Glutamatergic neuron (in vitro differentiated cells): ENCODE measurements at places on chromosomes 11 and 22. TPM values are rescaled to one million over a fixed set of nuclear protein-coding genes. Genes with fewer than 3 reads are reported as not detected.

C11orf16 gene
- total RNA-seq = not detected

LMO2 gene
- 2.7 TPM for total RNA-seq

JHY gene
- 2.9 TPM for total RNA-seq

AGBL2 gene
- 1.7 TPM for total RNA-seq

KCNK4 gene
- total RNA-seq = 0.47 TPM

ACRV1 gene
- not detected for total RNA-seq

XRCC6 gene
- total RNA-seq = 155 TPM

ART5 gene
- not detected for total RNA-seq

ASCL2 gene
- not detected for total RNA-seq

OR8G5 gene
- total RNA-seq = not detected

CCDC188 gene
- 0.54 TPM for total RNA-seq

OR6A2 gene
- 0.56 TPM for total RNA-seq

MS4A13 gene
- not detected for total RNA-seq

B3GAT1 gene
- total RNA-seq = 240 TPM

POTEH gene
- not detected for total RNA-seq

SNAP29 gene
- total RNA-seq = 22.9 TPM

HBG2 gene
- total RNA-seq = not detected

C2CD3 gene
- total RNA-seq = 182 TPM

TPST2 gene
- total RNA-seq = 10.6 TPM

BTG4 gene
- not detected for total RNA-seq

OR51M1 gene
- not detected for total RNA-seq

APOA4 gene
- total RNA-seq = not detected

CARD16 gene
- total RNA-seq = not detected

TIMP3 gene
- total RNA-seq = 15.2 TPM

TBX10 gene
- total RNA-seq = not detected

INTS4 gene
- 39.9 TPM for total RNA-seq
